ENCODE measurements at places on chromosomes 2 and 18.

GRCh38 chr2:189113963-189114362, 65.6 kb downstream of the COL5A2 start:
- no peak for DNase-seq

GRCh38 chr2:41879235-41879916, 168.4 kb upstream of the PKDCC start:
- no peak for DNase-seq

DNA sequence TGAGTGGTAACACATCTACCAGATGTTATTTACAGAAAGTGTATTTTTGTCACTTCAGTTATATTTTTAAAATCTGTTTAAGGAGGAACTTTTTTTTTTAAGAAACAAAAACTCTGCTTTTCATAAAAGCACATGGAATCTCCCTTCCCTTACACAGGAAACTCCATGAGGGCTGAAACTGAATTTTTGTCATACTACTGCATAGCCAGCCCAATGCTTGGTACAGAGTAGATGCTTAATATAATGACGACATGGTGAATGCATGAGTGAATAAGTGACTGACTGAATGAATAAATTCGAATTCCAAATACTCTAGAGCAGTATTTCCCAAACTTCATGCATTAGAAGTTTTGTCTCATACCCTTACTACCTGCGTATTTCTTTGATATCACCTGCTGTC, 86.5 kb downstream of the ROCK2 start:
- DNase-seq: no peak

DNA sequence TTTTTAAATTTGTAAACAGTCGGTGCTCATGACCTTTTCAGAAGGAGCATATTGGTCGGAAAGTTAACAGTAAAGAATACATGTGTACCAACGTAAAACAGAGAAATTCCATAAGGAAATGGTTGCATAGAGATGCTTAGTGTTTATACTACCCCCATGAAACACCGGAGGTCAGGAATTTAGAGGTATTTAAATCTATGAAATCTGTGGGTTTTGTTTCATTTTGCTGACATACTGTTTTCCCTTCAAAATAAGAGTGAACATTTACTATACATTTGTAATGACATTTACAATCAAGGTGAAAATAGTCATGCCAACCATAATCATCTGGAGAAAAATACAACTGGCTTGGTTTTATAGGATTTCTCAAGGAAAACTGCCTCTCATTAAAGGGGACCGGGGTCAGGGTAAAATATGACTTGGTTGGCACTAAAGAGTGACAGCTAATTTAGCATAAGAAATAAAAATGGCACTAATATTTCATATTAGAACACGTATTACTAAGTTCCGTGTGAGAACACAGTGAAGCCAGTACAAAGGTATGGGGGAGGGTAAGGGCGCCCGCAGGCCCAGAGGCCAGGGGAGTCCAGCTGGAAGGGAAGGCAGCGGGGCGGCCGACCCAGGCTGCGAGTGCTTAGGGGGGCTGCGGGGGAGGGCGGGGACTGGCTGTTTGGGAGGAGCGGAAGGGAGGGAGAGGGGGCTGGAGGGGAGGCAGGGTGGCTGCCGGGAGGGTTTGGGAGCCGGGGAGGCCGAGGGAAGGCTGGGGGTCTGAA, 1.1 kb upstream of the RNU4ATAC start:
- peak; percentile 22 for DNase-seq

GRCh38 chr2:71067567-71068217, 756 bp upstream of the NAGK start:
- DNase-seq: no peak

- no peak for DNase-seq
Measured at GRCh38 chr2:38380397-38381130, 3.5 kb upstream of the ATL2 start.

- DNase-seq: no peak
Measured at GRCh38 chr2:29165362-29166241, 50.4 kb downstream of the CLIP4 start.

DNA sequence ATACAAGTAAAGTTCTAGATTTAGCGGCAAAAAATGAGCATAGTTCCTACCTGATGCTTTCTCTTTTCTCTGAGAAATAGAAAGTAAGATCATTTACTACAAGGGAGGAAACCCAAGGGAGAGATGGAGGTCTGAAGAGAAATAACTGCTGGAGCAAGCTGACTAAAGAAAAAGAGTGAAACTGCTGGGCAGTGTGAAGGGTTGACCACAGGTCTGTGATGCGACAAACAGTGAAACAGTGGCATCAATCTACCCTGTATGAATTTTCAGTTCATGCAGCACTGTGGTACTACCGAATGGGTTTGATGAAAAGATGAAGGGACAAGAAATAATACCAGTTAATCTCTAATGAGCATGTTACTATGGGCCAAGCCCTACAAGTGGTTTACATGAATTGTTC, 52.2 kb downstream of the CUL3 start:
- DNase-seq: no peak

DNA sequence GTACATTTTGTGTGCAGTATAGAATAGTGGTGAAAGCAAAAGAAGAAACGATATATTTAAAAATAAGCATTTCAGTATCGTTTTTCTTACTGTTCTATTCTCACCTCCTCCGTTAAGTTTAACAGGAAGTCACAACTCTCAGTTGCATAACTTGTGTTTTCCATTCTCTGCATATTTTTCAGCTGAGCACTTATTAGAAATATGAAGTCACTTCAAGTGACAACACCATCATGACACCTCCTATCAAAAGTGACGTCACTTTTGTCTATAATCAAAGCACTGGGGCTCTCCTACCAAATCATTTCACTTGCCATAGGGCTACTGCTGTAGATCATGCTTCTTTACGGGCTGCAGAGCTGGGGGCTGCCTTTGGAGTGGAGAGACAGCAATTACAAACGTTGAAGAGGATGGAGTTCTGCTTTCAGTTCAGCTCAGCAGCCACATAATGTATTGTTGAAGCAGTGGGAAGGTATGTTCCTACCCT, 36.3 kb downstream of the STAT4 start:
- no peak for DNase-seq

GRCh38 chr2:138012968-138013367, 48.7 kb downstream of the HNMT start:
- DNase-seq: no peak

- no peak for DNase-seq
Measured at GRCh38 chr2:86160156-86160952, 34.9 kb downstream of the IMMT start.

DNA sequence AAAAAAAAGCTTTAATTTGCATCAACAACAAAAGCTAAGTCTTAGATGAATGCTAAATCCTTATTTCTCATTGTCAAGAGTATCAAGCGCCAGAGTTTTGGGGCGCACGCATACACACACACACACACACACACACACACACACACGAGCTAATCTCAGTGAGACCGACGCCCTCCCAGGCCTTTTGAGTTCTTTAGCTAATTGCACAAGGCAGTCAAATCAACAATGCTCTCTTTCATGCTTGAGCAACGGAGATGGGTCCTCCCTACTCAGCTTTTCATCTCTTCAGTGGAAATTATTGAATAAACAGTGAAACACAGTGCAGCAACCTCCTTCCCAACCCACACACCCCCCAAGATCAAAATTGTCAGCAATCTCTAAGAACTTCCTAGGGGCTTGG, 19.2 kb downstream of the GKN1 start:
- no peak for DNase-seq

GRCh38 chr2:144015655-144016245, 504.2 kb downstream of the ZEB2 start:
- no peak for DNase-seq

- no peak for DNase-seq
Measured at GRCh38 chr2:236818281-236819045, 248.8 kb downstream of the ACKR3 start.

- DNase-seq: peak; percentile 19
Measured at GRCh38 chr18:36412778-36413177, 115.3 kb downstream of the FHOD3 start.

- DNase-seq: no peak
Measured at GRCh38 chr2:55880416-55881143, 43.0 kb downstream of the EFEMP1 start.

DNA sequence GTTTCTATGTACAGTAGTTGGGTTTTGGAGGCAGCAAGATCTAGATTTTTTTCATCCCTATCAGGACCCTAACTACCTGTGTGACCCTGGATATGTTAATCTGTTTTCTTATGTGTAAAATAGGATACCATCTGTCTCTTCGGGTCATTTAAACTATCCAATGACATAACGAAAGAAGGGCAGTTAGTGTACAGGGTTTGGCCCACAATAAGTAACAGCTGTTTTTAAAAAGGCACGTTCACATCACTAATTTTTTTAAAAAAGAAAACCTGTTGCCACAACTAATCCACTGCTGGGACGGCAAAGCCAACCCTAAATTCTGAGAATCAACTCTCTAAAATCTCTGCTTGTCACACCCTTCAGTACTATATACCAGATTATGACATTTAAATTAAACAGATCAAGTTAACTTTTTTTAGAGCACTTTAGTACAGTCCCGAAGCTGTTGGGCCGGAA, 869 bp downstream of the USP40 start:
- DNase-seq: no peak

GRCh38 chr2:231065966-231066365, 9.3 kb downstream of the PSMD1 start:
- DNase-seq: no peak

GRCh38 chr2:165328272-165328671, 89.1 kb downstream of the SCN2A start:
- no peak for DNase-seq

All from HuH-7.5 (cell line).